Amniotic epithelial cell (primary cell): ENCODE measurements at places on chromosomes 13 and 19.

- DNase-seq, result no peak
Observed at GRCh38 chr13:79245937-79246577, 160.0 kb downstream of the RBM26 start.

GRCh38 chr13:64709079-64709478, 2521.1 kb downstream of the PCDH9 start:
- no peak for DNase-seq

DNA sequence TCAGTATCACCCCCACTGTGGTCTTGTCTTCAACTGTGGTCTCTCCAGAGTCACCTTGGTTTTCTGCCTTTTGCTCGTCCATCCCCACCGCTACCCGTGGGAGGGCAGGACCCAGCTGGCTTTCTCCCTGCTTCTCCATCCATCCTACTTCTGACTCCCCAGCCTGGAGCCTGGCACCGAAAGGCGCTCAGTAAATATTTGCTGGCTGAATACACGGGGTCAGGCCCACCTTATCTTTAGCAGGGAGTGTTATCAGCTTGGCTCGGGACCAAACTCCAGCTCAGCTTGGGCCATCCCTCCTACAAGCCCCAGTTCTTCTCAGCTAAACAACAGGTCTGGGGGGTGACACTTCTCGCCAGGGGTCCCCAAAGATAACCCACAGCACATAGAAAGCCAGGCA, 62.0 kb upstream of the KLF2 start:
- DNase-seq, result peak; percentile 97

DNA sequence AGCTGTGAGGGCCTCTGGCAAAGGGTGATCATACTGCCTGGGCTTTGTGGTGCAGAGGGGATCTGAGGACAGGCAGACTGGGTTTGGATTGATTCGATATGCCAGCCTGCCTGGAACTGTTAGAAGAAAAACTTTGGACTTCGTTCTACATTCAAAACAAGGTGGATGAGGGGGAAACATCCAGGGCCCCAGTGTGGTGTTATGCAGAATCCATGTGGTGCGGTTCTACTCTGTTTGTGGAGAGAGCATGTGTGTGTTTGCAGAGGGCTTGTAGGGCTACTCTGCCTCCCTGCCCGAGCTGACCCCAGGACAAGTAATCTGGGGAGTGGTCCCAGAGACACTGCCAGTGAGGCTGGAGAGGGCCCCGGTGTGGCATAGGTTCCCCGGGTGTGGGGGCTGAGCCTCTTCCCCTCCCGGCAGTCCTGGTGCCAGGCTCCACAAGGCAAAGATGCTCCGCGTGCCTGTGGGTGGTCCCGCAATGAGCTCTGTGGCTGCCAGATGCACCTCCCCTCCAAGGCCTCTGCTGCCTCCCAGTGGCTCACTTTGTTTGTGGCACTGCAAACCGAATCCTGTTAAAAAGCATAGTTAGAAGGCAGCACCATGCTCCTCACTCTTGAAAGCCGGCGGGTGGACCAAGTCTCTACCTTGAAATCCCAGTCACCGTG, 22.3 kb upstream of the TFDP1 start:
- peak; percentile 78 for DNase-seq

- DNase-seq, result peak; percentile 84
Observed at GRCh38 chr19:57934820-57935665, at the start of gene ZNF418. Gene ZNF418, minus strand, starts transcription at chr19:57935402. Its CDS starts 1,580 bp downstream, at chr19:57933822.

DNA sequence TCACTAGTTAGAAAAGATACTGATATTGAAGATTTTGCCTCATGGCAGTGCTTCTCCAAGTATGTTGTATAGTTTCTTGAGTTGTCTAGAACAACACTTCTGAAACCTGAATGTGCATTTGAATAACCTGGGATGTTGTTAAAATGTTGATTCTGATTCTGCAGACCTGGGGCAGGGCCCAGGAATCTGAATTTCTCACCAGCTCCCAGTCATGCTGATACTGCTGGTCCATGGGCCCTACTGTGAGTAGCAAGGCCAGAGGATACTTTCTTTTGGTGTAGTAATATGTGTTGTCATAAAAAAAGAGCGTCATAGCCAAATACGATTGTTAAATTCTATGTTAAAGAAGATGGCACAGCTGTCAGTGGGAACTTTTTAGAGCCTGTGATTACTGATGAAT, 41.6 kb upstream of the C1QTNF9 start:
- no peak for DNase-seq

GRCh38 chr19:33557720-33558119, 36.1 kb upstream of the PEPD start:
- no peak for DNase-seq

GRCh38 chr19:16861011-16861410, 27.8 kb upstream of the F2RL3 start:
- DNase-seq, result no peak

- no peak for DNase-seq
Observed at GRCh38 chr19:12773571-12773970, 1.8 kb downstream of the HOOK2 start.

DNA sequence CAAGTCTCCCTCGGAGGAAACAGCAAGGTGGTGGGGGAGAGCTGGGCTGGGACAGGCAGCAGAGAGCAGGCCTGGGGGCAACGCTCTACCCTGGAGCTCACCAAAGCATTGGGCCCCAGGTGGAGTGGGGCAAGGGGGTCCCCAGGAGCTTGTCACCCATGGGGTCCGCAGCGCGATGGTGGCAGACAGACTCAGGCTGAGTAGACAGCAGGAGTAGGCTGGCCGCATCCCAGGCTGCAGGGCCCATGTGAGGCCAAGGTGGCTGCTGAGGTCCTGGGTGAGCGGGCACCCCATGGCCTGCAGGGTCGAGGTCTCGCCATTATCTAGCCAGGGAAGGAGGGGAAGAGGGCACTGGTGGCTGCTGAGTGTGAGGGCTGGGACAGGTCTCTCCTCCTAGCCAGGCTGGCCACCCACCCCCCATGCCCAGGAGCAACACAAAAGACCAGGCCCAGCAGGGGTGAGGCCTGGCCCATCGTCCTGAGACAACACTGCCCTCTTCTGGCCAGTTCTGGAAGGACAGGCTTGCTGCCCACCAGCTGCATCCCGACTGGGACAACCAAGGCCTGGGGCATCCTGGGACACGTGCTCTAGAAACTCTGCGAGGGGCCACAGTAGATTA, 33.1 kb downstream of the CEBPG start:
- DNase-seq, result peak; percentile 22

- peak; percentile 72 for DNase-seq
Observed at GRCh38 chr13:30572859-30573275, 44.9 kb upstream of the USPL1 start.

DNA sequence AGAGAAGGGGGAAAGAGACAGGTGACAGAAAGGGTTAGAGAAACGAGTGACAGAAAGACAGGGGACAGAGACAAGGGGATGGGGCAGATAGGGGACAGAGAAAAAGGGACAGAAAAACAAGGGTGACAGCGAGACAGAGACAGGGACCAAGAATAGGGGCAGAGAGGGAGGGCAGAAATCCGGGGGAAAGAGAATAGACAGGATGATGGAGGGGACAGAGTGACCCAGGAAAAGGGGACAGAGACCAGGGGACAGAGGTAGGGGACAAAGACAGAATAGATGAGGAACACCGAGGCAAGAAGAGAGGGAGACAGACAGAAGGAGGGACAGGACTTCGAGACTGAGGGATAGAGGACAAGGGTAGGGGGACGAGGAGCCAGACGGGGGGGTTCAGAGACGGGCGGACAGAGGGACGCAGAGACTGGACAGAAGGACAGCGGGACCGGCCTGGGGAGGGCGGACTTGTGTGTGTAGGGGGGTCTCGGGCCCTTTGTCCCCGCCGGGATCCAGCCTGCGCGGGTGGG, 593 bp downstream of the CADM4 start:
- no peak for DNase-seq

DNA sequence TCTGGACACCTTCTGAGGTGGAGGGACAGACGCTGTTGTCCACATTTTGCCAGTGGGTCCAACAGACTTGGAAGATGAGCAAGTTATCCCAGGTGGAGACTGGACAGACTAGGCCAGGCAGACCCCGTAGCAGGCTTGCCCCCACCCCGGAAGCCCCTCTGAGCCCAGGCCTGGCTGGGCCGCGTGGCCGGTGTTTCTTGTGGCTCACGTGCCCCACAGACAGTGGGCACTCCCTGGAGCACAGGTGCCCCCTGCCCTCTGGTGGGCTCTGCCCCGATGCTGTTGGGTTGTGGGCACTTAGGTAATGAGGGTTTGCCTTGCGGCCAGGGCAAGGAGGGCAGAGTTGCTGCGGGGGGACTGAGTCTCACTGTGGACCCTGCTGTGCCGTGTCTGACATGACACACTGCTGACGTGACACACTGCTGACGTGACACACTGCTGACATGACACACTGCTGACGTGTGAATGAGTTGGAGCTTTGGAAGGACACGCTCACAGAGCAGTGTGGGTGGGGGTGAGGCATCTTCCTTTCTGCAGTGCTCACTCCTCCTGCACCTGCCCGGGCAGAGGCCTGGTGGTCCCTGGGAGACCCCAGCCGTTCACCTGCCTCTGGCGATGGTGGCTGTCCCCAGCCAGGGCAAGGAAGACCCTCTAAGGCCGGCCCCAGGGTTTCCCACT, 25.1 kb downstream of the DOT1L start:
- no peak for DNase-seq

GRCh38 chr13:65911546-65912193, 1318.5 kb downstream of the PCDH9 start:
- no peak for DNase-seq

DNA sequence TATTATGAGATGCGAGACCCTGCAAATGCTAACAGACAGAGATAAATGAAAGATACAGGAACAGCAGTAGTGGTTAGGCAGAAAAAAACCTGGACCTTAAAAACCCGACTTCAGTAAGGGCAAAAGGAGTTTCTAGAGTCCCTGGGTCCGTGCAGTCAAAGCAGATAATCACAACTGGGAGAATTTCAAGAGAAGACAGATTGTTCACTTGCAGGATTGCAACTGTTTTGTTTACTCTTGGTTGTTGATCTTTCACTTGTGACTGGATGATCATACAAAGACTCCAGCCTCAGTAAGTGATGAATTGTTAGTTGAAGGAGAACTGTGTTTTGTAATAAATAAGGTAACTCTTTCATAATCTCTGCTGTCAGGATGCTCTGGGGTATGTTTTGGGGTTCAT, 135.1 kb downstream of the GPC6 start:
- peak; percentile 51 for DNase-seq

DNA sequence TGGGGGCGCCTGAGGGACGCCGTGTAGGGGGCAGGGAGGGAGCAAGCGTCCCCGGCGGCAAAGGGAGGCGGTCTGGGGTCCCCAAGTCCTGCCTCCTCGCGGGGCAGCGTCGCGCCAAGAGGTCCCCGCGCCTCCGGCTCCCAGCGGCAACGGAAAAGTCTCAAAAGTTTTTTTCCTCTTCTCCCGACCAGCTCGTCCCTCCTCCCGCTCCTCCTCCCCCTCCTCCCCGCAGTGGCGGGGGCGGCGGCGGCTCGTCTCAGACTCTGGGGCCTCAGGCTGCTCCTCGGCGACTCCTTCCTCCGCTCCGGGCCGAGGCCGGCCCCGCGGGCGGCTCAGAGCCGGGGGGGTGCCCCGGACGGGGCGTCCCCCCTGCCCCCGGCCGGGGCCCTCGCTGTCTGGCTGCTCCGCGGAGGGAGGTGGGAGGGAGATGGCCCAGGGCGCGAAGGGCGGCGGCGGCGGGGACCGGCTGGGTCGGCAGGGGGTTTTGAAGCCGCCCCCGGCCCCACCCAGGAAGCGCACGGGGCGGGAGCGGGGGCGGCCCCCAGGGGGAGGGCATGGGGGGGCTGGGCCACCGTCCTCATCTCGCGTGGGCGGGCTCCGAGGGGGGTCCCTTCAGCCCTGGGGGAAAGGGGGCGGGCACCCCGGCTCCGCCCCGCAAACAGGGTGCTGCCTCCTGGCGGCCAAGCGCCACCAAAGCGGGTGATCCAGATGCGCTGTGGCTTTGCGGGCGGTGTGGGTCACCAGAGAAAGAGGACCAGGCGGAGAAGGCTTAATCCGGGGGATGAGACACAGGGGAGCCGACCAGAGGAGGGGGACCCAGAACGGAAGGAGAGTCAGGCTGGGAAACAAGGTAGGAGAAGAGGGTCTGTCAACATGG, at the start of gene TGFB1:
TSS of gene TGFB1 (minus strand) at position 457 of the 877 bp plus-strand sequence. CDS start 878 bp downstream, outside the sequence.
- peak; percentile 81 for DNase-seq

- peak; percentile 81 for DNase-seq
Observed at GRCh38 chr19:40420766-40421765, 4.7 kb downstream of the SERTAD1 start.

DNA sequence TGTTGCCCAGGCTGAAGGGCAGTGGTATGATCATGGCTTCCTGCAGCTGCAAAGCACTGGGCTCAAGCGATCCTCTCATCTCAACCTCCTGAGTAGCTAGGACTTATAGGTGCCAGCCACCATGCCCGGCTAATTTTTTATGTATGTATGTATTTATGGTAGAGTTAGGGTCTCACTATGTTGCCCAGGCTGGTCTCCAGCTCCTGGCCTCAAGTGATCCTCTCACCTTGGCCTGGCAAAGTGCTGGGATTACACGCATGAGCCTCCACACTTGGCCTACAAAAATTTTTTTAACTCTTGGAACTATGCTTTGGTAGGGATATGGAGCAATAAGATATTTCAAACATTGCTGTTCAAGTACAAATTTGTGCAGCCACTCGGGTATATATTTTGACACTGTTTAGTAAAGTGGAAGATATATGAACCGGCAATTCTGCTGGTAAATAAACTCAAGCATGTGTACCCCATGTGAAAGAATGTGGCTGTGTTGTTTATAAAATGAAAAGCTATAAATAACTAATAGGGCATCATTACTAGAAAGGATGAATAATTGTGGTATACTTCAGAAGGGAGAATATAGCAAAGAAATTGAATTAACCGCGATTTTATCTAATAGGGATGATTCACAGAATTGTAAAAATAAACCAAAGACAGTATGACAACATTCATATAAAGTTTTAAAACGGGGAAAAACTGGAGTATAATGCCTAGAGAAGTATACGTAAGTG, 1.1 kb downstream of the ZNF566 start:
- peak; percentile 12 for DNase-seq

- DNase-seq, result no peak
Observed at GRCh38 chr19:40530091-40530901, 46.4 kb upstream of the SHKBP1 start.
